HAP-1 (cell line): ENCODE measurements at places on chromosomes 6 and 20.

GRCh38 chr20:41501376-41501775 lies 116.8 kb downstream of the CHD6 start:
- no peak for DNase-seq

GRCh38 chr20:24998121-24998520 lies 5.6 kb upstream of the APMAP start:
- no peak for DNase-seq

DNA sequence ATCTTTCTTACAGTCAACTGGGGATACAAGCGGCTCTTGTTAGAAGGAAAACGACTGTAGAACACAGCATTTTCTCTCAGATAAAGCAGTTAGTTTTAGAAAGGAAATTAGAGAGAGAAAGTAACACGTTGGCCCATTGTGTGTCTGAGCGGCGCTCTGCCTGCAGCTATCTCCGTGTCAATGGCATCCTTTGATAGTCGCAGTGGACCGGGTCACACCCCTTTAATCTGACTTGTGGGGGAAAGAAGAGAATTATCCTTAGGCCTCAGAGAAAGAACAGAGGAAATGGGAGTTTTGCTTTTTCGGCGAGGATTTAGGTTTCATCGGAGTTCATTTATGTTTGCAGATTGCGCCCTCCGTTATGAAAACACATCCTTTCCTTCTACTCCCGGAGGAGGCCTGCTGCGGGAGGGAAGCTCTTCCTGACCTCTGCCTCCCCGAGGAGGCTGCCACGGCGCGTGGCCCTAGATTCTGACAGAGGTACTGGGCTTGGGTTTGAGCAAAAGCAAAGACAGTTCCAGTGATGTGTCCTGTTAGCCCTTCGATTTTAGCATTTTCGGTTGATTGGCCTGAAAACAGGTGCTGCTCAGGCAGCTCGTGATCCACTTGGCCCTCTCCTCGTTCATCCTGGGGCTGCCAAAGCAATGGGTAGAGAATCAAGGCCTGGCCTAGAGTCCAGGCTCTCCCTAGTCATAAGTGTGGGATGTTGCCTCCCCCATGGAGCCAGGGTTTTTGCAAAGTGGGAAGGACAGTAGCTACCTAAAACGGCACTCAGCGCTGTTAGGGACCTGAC lies 74.9 kb downstream of the ZDHHC14 start:
- peak; percentile 37 for DNase-seq

DNA sequence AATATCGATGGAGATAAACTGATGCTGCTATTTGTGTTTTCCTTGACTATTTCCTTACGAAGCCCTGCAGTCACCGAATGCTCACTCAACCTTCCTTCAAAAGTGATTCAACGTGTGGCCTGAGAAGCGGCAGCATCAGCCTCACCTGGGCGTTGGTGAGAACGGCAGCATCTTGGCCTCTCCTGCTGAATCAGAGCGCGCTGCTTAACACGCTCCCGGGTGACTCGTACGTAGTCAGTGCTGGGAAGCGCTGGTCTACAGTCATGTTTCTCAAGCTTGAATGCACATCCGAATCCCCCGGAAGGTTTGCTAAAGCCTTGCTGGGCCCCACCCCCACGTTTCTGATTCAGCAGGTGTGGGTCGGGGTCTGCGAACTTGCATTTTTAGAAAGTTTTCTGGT lies 214.1 kb upstream of the RREB1 start:
- DNase-seq, result no peak

GRCh38 chr6:53437557-53438202 lies 88.9 kb upstream of the ELOVL5 start:
- peak; percentile 55 for DNase-seq

DNA sequence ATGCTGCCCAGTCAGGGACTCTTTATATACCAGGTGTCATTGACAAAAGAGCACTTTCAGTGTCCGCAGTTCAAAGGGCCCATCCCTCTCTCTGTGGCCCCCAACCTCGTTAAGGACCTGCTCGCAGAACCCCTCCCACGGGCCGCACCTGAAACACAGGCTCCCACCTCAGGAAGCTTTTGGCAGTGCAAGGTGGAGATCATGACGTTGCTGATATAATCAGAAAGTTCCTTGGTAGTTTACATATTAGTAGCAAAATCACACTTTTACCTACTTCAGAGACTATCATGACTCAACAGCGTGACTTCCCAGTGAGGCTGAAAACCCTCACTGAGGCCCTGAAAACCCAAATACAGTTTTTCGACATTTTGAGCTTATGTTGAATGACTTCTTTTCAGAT lies 4.1 kb downstream of the TTLL2 start:
- no peak for DNase-seq

DNA sequence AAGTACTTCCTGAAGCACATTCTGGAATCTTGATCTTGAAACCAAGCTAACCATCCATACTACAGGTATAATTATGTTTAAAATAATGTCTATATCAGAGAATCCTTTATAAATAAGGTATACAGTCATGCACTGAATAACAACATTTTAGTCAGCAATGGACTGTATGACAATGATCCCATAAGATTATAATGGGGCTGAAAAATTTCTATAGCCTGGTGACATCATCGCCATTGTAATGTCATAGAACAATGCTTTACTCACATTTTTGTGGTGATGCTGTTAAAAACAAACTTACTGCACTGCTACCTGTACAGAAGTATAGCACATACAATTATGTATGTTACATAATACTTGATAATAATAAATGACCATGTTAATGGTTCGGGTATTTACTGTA lies 31.8 kb downstream of the RNF146 start:
- no peak for DNase-seq

DNA sequence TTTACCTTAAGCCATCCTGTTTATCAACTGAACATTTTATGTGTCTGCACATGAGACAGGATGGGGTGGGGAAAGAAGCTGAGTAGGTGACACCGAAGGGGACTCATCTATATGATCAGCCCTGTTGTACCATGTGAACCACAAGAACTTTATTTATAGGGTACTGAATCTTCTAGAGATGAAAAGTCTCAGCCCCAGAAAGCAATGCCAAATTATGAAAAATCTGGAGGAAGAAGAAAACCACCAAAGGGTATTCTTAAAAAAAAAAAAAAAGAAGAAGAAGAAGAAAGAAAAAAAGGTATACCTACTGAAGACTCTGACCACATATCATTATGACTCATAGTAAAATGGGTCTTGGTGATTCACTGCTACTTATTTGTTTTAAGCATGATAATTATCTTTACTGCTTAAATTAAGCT lies 39.8 kb upstream of the HBS1L start:
- DNase-seq, result no peak

- no peak for DNase-seq
Measured at GRCh38 chr6:167232356-167232755, 58.8 kb upstream of the UNC93A start.

- peak; percentile 94 for DNase-seq
Measured at GRCh38 chr6:26457806-26458688, at the start of gene BTN2A1. BTN2A1 (plus strand) TSS chr6:26457955; CDS start chr6:26458637, 682 bp downstream.

DNA sequence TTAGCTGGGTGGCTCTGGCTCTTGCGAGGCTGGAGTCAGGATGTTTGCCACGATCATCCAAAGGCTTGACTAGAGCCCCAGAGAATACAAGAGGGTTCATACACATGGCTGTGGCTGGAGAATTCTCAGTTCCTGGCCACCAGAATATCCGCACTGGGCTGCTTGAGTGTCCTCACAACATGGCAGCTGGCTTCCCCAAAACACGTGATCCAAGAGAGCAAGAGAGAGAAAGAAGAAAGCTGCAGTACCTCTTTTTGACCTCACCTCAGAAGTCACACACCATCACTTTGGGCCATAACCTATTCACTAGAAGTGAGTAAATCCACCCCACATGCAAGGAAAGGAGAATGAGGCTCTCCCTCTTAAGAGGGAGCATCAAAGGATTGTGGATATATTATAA lies 21.5 kb upstream of the BPIFB1 start:
- DNase-seq, result no peak

DNA sequence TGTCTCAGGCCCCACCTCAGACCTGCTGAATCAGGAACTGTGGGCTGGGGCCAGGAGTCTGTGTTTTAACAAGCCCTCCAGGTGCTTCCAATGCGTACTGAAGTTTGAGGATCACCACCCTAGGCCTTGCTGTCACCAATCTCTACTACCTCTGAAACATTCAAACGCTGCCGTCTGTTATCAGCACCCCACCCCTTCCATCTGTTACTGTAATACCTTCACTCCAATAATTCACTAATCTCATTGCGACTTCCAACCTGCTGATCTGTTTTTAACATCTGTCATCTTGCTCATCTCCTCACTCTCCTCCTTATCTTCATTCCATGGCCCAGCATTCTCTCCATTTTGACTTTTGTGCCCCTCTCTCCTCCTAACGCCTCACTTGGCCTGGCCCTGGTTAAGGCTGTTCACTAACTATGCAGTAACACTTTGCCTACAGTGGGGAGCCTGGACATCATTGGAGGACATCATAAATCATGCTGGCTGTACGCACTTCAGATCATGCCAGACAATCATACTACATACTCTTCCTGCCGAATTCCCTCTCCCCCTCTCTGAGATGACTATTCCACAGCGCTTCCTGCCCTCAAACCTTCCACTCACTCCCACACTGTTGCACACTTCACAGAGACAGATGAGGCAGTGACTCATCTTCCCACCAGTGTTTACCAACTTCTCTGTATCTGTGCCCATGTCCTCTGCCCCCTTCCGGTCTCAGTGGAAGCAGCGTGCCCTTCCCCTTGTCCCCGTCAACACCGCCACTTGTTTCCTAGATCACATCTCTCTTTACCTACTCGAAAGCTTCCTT lies 3.0 kb upstream of the GUCA1B start:
- no peak for DNase-seq

GRCh38 chr20:347640-348484 lies 951 bp downstream of the NRSN2 start:
- peak; percentile 97 for DNase-seq

DNA sequence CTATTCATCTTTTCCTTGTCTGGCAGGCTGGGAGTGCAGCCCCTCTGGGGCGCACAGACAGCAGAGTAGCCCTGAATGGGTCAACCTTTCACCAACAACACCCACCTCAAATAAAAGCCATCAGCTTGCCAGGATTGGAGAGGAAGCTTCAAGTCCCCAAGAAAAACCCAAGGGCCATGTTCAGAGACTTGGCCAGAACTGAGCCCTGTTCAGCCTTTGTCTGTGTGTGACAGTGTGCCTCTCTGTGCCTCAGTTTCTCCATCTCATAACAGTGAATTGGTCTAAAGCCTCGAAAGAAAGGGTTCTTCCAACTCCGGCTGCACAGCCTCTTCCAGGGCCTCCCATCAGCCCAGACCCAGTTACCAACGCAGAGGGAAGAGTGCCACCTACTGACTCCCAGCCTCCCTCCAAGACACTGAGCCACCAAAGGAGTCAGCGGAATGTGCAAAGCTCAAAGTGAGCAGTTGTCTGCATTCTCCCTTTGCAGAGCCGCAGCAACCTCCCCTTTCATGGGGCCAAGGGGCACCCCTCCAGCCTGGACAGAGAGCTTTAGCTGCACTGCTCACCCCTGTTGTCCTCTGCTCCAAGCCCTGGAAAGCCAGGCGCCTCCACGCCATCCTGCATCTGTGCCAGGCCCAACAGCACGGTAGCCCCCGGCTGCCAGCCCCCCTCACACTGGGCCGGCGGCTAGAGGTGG lies 82.7 kb upstream of the TOP1 start:
- DNase-seq, result no peak

- DNase-seq, result no peak
Measured at GRCh38 chr6:83597511-83597910, 85.2 kb downstream of the PRSS35 start.

GRCh38 chr6:77133031-77133430 lies 330.3 kb downstream of the HTR1B start:
- DNase-seq, result no peak

DNA sequence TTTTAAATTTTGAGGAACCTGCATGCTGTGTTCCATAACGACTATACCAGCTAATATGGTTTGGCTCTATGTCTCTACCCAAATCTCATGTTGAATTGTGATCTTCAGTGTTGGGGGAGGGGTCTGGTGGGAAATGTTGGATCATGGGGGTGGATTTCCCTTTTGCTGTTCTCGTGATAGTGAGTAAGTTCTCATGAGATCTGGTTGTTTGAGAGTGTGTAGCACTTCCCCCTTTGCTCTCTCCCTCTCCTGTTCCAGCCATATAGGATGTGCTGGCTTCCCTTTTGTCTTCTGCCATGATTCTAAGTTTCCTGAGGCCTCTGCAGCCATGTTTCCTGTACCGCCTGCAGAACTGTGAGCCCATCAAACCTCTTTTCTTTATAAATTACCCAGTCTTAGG lies 61.8 kb upstream of the NEDD9 start:
- DNase-seq, result no peak

DNA sequence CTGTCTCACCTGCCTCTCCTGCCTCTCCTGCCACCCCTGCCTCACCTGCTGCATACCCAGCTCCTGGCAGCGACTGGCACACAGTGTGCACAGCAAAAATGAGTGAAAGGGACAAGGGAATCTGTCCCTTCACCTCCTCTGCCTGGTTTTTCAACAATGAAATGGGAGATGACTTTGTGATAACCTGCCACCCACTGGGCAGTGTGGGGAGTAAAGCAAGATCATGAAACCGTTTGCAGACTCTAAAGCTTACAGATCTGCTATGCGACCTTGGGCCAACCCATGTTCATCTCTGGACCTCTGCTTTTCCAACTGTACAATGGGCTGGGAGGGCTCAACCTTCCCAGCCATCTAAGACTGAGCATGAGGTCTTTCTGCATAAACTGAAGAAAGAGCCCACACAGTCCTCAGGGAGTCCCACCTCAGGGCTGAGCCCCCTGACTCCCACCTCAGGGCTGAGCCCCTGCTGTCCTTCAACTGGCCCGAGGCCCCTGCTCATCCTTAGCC lies 81.1 kb downstream of the RIPOR3 start:
- DNase-seq, result no peak

DNA sequence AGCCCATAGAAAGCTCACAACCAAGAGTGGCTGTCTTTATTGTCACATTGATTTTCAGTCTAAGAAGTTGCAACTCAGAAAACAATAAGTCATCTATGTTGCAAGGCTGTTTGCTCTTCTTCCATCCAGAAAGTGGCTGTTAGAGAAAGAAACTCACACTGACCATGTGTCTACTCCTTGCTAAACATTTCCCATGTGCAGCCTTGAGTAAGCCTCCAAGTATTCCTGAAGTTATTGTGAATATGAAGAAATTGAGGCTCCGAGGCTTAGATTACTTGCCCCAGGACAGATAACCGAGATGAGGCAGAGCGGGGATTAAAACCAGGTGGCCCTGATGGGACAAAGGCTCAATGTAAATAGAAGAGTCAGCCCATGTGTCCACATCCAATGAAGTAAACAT lies 105.0 kb downstream of the SPTLC3 start:
- DNase-seq, result no peak

- no peak for DNase-seq
Measured at GRCh38 chr6:150539568-150539967, 60.1 kb upstream of the PLEKHG1 start.

- DNase-seq, result no peak
Measured at GRCh38 chr6:36607683-36608386, 13.7 kb downstream of the SRSF3 start.

- DNase-seq, result no peak
Measured at GRCh38 chr6:11160199-11160598, 48.7 kb upstream of the ERVFRD-1 start.

- no peak for DNase-seq
Measured at GRCh38 chr6:162528538-162528937, 199.0 kb downstream of the PRKN start.

DNA sequence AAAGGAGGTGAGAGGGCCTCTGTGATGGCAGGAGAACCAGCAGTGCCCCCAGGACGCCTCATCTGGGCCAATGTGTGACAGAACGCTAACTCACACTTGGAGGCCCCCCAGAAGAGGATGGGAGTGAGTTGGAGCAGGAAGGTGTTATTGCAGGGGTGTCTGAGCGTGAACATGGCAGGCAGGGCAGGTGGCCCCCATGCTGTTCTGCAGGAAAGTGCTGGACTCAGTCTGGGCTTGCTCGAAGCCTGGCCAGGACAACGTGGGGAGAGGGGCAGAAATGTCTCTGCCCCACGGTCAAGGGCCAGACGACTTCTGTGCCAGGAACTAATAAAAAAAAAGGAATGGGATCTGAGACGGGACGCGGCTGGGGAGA lies 931 bp upstream of the EBF4 start:
- DNase-seq, result no peak
